ENCODE measurements at places on chromosomes 1 and 21. TPM values are rescaled to one million over a fixed set of nuclear protein-coding genes. Genes with fewer than 3 reads are reported as not detected.

TNFRSF4 gene
- total RNA-seq: not detected

FAM78B gene
- 4.8 TPM for total RNA-seq

SPRR2D gene
- total RNA-seq: not detected

KIAA1614 gene
- 4.7 TPM for total RNA-seq

CTTNBP2NL gene
- 14.5 TPM for total RNA-seq

ERG gene
- 0.34 TPM for total RNA-seq

UTS2 gene
- not detected for total RNA-seq

SMYD3 gene
- 40.7 TPM for total RNA-seq

KRTAP13-2 gene
- not detected for total RNA-seq

CERS2 gene
- 127 TPM for total RNA-seq

CRNN gene
- not detected for total RNA-seq

CD101 gene
- total RNA-seq: 1.00 TPM

NPPB gene
- total RNA-seq: not detected

CADM3 gene
- 18.5 TPM for total RNA-seq

PTPN14 gene
- total RNA-seq: 31.2 TPM

FNDC5 gene
- not detected for total RNA-seq

PARS2 gene
- 6.9 TPM for total RNA-seq

TACSTD2 gene
- total RNA-seq: 0.15 TPM

VANGL1 gene
- 27.2 TPM for total RNA-seq

PTGFR gene
- total RNA-seq: 0.15 TPM

Measured in melanocyte of skin (primary cell).